NCI-H1092 treated with DMSO at 0.1 percent for 48 hours (cell line): ENCODE measurements at places on chromosomes 3 and 15.

DNA sequence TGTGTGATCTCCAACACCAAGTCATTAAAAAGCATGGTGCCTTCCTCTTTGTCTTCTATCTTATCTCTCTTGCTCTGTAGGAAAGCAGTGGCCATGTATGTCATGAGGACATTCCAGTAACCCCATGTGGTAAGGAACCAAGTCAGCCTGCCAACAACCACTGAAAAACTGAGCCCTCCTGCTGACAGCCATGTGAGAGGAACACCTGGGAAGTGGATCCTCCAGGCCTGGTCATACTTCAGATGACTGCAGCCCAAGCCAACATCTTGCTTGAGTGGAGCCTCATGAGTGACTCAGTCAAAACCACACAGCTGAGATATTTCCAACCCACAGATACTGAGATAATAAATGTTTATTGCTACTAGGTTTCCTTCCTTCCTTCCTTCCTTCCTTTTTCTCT lies 597.3 kb downstream of the ZIC1 start:
- DNase-seq, result no peak

GRCh38 chr3:194840661-194841514 lies 155.2 kb downstream of the FAM43A start:
- DNase-seq, result no peak

DNA sequence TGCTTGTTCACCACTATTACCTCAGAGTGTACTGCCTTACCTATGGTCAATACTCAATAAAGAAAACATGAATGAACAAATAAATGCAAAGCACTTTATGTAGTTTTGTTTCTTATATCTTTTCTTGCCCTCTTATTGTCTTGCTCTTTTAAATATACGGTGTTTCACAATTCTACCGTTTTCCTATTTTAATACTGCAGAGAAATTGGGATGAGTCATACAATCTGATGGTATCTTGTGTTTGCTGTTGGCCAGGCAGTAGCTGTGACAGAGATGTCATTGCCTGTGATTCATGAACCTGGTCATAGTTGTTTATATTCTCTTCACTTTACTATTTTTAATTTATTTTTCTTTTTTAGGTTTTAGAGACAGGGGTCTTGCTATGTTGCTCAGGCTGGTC lies 48.3 kb downstream of the SERP1 start:
- no peak for DNase-seq

DNA sequence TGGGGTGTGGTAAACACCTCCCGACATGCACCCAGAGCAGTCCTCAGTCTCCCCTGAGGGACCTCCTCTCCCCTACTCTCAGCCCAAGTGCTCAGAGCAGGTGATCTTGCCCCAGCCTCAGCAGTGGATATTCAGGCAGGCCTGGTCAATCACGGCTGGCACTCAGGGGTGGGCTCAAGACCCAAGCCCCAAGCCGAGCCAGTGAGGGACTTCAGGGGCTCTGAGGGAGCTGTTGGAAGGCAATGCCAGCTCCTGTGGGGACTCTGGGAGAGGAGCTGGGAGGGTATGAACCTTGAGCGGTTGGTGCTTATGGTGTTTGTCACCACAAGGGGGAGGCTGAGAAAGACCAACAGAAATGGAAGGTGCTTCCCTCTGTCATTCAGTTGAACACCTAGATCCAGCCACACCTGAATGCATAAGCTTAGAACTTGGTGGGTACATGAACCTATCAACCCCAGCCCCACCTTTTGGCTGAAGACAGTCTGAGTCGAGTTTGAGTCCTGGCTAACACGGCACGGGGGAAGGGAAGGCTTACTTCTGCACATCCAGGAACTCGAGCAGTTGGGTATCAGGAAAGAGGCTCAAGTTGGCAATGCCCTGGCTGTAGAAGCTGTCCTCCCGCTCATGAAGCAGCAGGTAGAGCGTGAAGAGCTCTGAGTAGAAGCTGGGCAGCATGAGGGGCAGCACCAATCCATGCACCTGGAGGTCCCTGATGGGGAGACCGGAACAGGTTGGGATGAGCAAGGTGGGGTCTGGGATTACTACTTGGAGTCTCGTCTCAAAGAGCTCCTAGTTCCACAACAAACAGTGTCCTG lies 19.2 kb downstream of the ALS2CL start:
- DNase-seq, result no peak

GRCh38 chr15:96336108-96336595 lies 5.7 kb downstream of the NR2F2 start:
- no peak for DNase-seq

DNA sequence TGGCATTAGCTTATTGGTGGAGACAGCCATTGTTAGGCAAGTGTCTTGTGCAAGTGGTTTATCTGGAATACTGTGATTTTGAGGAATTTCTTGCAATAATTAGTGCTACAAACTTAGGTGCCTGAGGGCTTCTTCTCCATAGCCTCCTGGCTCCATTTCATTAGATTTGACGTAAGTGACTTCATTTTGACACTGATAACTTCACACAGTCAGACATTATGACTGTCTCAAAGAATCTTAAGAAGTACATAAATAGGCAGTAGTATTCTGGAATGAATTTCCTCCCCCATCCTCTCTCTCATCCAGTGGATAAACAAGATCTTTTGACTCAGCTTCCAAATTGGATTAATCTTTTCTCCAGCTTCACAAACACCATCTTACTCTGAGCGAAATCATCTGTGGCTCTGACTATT lies 19.0 kb downstream of the ARL14 start:
- DNase-seq, result no peak

DNA sequence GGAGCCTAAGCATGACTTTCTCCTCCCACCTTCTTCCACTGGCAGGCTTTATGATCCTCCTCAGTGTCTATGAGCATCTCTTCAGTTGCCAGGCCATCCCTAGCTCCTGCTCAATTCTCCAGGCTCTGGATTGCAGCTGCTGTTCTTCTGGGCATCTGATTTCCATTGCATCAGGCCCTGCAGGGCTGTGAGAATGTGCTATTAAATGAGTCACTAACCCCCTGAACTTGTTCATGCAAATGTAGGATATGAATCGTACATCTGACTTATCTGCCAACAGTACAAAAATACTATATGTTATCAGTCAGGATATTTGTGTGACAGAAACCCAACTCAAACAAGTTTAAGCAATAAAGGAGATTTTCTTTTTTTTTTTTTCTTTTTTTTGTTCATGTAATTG lies 11.9 kb downstream of the GPR176 start:
- no peak for DNase-seq

GRCh38 chr3:42195879-42196330 lies 70.1 kb downstream of the CCK start:
- DNase-seq, result no peak
